CD4-positive, alpha-beta T cell treated with Interleukin-15 for 4 hours (primary cell): ENCODE measurements at places on chromosomes 3 and 15.

DNA sequence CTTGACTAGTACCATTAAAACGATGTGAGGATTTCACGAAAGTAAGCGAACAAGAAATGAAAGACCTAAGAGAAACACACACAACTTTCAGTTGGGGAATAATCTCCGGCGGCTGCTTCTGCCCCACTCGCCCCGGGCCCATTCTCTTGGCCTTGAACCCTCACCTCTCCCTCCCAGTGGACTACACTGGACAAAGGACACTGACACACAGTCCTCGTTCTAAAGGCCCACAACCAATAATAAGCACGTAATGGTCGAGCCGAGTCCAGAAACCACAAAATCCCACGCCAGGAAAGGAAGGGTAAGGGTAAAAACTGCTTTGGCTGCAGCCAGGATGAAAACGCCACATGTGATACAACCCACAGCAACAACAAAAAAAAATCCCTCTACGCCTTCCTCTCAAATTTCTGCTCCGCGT, 469 bp downstream of the ZNF770 start:
- no peak for DNase-seq

- no peak for DNase-seq
Measured at GRCh38 chr3:140363801-140364200, 314.1 kb upstream of the TRIM42 start.

- DNase-seq, result no peak
Measured at GRCh38 chr3:37097776-37098175, 76.6 kb downstream of the LRRFIP2 start.

DNA sequence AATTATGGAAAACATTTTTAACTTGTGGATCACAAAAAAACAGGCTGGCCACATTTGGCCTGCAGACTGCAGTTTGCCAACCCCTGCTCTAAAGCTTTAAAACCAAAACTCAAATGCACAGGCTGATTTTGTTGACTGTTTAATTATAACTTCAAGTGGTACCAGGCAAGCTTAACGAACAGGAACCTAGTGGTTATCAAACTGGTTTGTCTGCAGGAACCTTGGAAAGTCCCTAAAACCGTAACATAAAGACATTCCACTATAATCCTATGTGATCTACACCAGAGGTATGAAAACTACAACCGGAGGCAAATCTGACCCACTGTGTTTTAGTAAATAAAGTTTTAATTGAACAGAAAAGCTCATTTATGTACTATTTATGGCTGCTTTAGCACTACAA, 52.4 kb downstream of the TBL1XR1 start:
- DNase-seq, result peak; percentile 61

- no peak for DNase-seq
Measured at GRCh38 chr3:176683382-176683781, 513.9 kb downstream of the TBL1XR1 start.

DNA sequence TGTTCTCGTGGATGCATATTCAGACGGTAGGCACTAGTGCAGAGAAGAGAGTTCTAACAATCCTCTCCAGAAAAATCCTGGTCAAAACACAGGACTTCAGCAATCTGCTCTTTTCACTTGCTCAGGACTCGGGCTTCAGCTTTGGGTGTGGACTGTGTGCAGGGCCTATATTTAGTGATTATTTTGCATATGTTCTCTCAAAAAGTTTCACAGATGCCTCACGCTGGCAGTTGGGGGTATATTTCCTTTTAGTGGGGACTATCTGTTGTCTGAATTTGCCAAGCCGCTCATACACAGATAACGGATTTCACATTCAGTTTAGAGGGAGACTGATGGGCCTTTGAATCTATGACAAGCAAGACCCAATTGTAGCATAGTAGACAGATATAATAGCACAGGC, 54.4 kb upstream of the LRRN1 start:
- no peak for DNase-seq
